ENCODE measurements at places on chromosomes 1 and 21. TPM values are rescaled to one million over a fixed set of nuclear protein-coding genes. Genes with fewer than 3 reads are reported as not detected.

DNA sequence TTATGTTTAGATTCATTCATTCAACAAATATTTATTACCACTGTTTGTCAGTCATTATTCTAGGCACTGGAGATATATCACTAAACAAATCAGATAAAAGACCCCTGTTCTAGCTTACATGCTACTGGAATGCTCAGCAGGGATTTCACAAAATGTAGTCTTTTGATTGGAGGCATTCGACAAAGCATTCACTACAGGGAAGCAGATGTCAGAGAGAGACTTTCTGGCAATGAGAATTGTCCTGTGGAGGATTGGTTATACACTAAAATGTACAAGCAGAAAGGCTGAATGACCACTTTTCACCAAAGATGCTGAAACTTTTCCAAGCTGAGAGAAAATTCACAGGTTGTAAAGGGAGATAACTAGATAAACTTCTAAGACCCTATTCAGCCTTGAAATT, 57.7 kb downstream of the SCMH1 start:
- H3K4me1 ChIP-seq, result no peaks in the 10 kb centered on the region
- H3K27me3 ChIP-seq, result no peaks in the 10 kb centered on the region
- H3K36me3 ChIP-seq, result no peaks in the 10 kb centered on the region
- no peak for DNase-seq
- no peak overlapping the region for H3K4me3 ChIP-seq

DNA sequence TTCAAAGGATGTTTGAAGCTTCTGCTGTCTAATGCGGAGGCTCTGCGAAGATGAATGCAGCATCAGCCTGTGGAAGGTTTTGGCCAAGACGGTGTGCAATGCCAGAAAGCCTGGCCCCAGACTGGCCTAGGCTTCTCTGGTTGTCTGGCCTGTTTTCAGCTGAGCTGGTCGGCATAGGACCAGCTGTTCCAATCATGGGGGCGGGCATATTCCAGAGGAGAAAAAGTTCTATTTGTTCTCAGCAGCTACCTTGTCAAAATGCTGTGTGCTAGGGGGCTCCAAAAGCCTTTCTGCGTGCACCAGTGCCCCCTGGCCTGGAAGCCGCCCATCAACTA, 57.6 kb downstream of the TGFB2 start:
- H3K4me1 ChIP-seq, result peaks cover 3% of the 10 kb centered on the region
- DNase-seq, result no peak
- H3K36me3 ChIP-seq, result no peaks in the 10 kb centered on the region

DNA sequence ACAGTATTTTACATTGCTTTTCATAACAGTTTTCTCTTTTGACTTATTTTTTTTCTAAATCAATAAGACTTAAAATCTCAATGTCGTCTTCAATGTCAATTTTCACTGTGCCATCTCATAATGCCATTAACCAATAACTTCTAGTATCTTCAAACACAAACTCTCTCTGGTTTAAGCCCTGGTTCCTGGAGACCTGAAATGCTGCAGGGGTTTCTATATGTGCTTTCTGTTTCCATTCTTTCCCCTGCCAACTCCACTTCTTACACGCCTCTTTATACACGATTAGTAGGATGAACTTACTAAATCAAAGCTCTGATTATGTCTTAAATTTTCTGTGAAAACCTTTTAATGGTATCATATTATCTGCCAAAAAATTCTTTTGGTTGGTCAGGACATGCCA, 191.4 kb downstream of the AMY1C start:
- H3K4me3 ChIP-seq, result no peak overlapping the region
- no peaks in the 10 kb centered on the region for H3K27me3 ChIP-seq
- H3K27ac ChIP-seq, result no peak overlapping the region
- DNase-seq, result no peak
- no peaks in the 10 kb centered on the region for H3K36me3 ChIP-seq

- H3K36me3 ChIP-seq, result no peaks in the 10 kb centered on the region
- peak; percentile 28 for DNase-seq
- peaks cover 5% of the 10 kb centered on the region for H3K4me1 ChIP-seq
- H3K27ac ChIP-seq, result no peak overlapping the region
- H3K27me3 ChIP-seq, result no peaks in the 10 kb centered on the region
These were observed 58.5 kb upstream of the LRRC8D start for GRCh38 chr1:89762386-89762778.

DNA sequence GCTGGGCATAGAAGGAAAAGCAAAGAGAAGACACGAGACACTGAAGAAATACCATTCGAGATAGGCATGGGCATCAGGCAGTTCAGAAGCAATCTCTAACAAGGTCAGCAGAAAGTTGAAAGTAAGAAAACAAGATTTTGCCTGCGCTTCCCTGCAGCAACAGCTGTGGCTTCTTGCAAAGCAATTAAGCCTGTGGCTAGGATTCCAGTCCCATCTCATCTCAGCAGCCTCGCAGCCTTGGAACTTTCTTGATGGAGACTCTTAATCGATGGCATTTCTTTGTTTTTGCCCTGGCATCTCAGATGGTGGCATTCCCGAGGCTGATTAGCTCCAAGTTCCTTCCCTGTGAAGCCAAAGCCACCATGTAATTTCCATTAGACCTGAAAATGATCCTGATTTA, 64.6 kb upstream of the SPAG17 start:
- H3K27me3 ChIP-seq, result no peaks in the 10 kb centered on the region
- H3K4me1 ChIP-seq, result no peaks in the 10 kb centered on the region
- no peak overlapping the region for H3K27ac ChIP-seq
- DNase-seq, result no peak

The GPR25 gene
- total RNA-seq, result not detected
